NCI-H146 (cell line): ENCODE measurements at places on chromosomes 7 and 10.

DNA sequence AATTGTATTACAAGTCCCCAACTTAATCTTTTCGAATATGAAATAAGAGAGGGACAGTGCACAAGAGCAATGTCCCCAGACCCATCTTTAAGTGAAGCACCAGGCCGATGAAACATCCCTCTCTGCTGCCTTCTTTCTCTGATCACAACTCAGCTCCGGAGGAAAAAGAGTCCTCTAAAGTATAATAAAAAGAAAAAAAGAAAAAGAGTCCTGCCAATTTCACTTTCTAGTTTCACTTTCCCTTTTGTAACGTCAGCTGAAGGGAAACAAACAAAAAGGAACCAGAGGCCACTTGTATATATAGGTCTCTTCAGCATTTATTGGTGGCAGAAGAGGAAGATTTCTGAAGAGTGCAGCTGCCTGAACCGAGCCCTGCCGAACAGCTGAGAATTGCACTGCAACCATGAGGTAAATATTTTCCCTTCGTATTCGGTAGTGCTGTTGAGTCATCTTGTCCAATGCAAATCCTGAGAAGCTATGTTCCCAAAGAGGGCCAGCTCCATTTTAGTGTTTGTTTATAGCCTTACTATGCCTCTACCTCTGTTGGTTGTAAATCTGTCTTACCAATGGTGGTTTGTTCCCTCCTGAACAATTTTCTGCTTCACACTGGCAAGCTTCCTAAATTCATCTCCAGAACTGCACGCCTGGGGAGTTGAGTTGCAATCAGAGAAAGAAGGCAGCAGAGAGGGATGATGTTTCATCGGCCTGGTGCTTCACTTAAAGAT lies at the start of gene IFIT2:
IFIT2 (plus strand) TSS at position 326 of the 725 bp plus-strand sequence; CDS start at position 404, 78 bp downstream.
- peak; percentile 21 for DNase-seq

- DNase-seq = no peak
These were observed 102.1 kb downstream of the OSBPL3 start for GRCh38 chr7:24877790-24878311.

- no peak for DNase-seq
These were observed 8.6 kb upstream of the INSIG1 start for GRCh38 chr7:155289107-155289506.

DNA sequence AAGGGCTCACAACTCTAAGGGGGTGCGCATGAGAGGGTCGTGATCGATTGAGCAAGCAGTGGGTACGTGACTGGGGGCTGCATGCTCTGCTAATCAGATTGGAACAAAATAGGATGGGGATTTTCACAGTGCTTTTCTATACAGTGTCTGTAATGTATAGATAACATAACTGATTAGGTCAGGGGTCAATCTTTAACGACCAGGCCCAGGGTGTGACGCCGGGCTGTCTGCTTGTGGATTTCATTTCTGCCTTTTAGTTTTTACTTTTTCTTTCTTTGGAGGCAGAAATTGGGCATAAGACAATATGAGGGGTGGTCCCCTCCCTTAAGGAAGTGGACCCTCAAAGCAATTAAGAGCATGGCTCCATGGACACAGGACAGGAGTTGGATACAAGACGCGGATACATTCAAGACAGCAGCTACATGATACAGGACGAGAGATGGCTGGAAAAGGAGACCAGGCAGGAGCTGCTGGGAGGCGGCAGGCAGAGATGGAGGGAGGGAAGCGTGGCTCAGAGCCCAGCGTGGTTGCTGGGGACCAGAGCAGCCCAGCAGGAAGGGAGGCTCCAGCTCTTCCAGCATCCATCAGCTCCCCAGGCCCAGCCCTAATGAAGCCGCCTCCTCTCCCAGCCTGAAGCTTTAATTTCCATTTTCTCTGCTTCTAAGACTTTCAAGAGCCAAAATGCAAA lies 31.6 kb downstream of the GSDME start:
- no peak for DNase-seq

- DNase-seq = no peak
These were observed 133.8 kb downstream of the PON1 start for GRCh38 chr7:95190515-95190914.

GRCh38 chr7:95951997-95952795 lies 179.8 kb downstream of the DYNC1I1 start:
- DNase-seq = no peak

GRCh38 chr7:158487631-158488151 lies 99.9 kb downstream of the PTPRN2 start:
- peak; percentile 92 for DNase-seq

DNA sequence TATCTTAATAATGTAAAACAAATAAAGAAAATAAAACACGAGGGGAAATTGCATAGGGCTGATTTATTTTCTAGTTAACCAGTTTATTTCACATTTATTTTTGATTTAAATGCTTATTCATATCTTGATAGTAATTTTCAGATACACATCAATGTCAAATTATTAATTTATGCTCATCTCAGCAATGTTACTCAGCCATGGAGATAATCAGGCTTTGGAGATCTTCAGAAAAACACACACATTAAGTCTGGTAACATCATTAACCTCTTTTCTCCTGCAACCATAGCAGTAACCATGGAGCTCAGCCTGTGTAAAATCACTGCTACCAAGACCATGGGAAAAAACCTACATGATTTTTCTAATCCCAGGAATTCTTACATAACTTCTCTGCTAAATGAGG lies 31.9 kb upstream of the TBX20 start:
- peak; percentile 7 for DNase-seq

GRCh38 chr7:68005992-68006391 lies 1009.4 kb downstream of the TYW1 start:
- DNase-seq = no peak

- DNase-seq = no peak
These were observed 649.1 kb downstream of the TNS3 start for GRCh38 chr7:46932676-46933424.

- DNase-seq = no peak
These were observed 80.2 kb downstream of the RBM20 start for GRCh38 chr10:110724116-110724921.

- DNase-seq = no peak
These were observed 491.8 kb upstream of the SEMA3A start for GRCh38 chr7:84686373-84686772.

- no peak for DNase-seq
These were observed 17.7 kb downstream of the FGFR2 start for GRCh38 chr10:121580276-121581116.
